ENCODE measurements at places on chromosomes 5 and 9.

DNA sequence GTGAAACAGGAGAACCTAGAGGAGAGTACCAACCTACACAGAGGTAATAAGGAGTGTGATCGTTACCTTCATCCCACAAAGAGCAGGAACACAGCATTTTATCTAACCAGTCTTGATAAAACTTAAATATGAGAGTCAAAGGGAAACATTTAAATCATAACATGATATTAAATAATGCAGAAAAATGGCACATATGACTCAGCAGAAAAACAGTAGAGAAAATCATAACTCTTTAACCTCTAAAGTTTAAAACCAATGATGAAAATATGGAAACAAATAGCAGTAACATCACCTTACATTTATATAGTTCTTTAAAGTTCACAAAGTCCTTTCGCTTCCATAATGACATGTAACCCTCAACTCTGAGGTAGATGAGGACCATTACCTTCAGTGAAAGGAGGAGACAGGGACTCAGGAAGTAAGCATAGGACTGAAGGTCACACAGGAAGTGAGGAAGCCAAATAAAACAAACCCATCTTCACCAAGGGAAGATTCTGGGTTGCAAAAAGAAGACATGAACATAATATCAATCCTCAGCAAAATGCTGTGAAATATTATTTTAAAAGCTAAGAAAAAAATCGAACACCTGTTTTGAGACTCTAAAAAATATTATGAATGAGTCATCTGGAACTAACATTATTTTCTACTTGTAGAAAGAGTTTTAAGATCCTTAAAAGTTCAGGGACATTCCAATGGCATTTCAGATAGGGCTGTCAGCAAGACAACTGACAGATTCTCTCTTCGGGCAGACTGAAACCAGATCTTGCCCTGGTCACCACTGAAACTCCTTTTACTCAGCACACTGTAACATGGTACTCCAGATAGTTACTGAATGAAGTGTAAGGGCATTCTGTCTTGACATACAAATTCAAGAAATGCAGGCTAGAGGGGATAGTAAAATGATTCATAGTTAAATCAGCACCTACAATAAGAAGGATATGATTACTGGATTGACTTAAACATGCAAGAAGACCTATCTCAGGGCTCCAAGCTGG is 148.5 kb downstream of the EPB41L4A start:
- no peak for DNase-seq

DNA sequence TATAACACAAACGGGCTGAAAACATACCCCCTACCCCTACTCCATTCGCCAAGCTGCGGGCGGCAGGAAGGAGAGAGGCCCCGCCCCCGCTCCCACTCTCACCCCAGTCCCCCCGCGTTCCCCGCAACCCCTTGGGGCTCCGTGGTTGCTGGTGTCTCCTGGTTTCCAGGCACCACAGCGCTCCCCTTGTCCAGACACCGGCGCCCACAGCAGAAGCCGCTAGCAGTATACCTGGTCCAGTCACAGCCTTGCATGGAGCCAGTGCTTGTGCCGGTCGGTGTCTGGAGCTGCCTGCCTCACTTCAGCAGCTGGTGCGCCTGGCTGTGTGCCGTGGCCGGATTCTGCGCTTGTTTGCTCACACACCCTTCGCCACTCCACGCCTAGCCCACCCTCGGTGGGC is 240.5 kb upstream of the DAB2 start:
- DNase-seq, result no peak

- no peak for DNase-seq
Observed at GRCh38 chr9:112571624-112572355, 85.2 kb downstream of the KIAA1958 start.

- no peak for DNase-seq
Observed at GRCh38 chr9:132594412-132594811, 12.0 kb downstream of the BARHL1 start.

GRCh38 chr5:4058899-4059298 is 463.3 kb downstream of the IRX1 start:
- DNase-seq, result no peak

- no peak for DNase-seq
Observed at GRCh38 chr5:149549461-149550267, 1.6 kb downstream of the CSNK1A1 start.

- no peak for DNase-seq
Observed at GRCh38 chr5:64947031-64947430, 178.3 kb downstream of the CWC27 start.

- DNase-seq, result no peak
Observed at GRCh38 chr9:115015018-115015635, 84.7 kb upstream of the TNFSF8 start.

- peak; percentile 77 for DNase-seq
Observed at GRCh38 chr5:181187500-181188213, 17.3 kb downstream of the TRIM7 start.

DNA sequence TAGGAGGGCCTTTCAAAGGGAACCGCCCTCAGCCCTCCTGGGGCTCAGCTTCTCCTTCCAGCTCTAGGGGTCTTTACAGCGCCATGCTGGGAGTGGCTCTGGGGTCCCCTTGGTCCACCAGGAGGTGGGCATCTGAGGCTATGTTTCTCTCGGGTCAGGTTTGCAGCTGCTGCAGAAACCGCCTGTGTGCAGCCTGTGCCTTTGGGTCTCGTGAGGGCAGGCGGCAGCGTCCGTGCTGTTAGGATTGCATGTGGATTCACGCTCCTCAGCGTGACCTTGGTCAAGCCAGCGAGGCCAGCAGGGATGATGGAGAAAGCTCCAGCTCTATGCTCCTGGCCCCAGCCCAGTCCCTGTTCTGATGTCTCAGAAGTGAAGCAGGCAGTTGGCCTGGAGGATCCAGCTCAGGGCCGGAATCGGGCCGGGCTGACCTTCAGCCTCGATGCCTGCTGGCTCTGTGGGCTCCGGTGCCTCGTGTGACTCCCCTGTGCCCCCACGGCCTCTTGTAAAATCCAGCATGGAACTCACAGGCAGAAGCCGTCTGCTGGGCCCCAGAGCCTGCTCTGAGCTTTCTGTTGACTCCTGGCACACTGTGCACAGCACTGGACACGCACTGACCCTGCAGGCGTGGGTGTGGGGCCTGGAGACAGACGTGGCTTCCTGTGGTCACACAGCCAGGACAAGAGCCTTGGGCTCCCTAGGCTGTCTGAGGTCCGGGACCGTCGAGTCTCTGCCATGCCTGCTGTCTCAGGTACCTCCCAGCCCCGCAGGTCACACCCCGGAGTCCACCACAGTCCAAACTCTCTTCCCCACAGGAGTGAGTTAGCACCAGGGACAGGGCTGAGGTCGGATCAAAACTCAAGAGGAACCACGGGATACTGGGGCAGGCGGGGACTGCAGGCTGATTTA is 54.3 kb downstream of the TRIP13 start:
- no peak for DNase-seq

DNA sequence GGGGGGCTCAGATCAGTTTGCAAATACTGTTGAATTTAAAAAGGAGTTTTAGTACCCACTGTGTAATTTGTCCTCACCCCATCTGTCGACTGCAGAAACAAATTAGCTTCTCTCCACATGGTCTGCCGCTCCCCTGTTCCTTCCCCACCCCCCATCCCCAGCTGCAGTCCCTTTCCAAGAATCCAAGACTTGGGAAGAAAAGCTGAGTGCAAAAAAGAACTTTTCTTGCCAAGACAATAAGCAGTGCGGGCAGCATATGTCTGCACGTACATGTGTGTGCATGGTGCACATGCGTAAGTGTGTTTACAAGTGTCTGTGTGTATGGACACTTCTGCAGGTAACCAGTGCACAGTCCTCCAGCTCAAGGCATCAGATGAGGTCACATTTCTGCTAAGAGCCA is 125.7 kb upstream of the SMIM23 start:
- no peak for DNase-seq

DNA sequence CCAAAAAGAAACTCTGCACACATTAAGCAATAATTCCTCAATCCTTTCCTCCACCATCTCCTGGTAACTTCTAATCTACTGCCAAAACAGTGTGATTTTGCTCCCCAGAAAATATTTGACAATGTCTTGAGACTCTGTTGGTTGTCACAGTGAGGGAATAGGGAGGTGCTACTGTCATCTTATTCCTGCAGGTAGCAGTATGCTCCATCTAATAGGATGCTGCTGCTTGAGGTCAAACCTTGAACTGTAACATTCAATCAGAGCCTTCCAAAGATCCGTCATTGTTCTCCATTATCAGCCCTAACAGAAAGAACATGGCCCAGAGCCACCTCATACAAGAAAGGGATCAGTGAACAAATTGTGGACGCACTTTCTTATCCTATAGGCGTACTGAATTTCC is 514.7 kb upstream of the GRIN3A start:
- no peak for DNase-seq

GRCh38 chr9:121741228-121741918 is 89.9 kb downstream of the DAB2IP start:
- no peak for DNase-seq

- DNase-seq, result no peak
Observed at GRCh38 chr9:127875306-127875966, 2.0 kb downstream of the AK1 start.

All from activated T-cell treated with anti-CD3 and anti-CD28 coated beads for 48 hours (primary cell).